Stimulated activated CD8-positive, alpha-beta memory T cell treated with anti-CD3 and anti-CD28 coated beads, Interleukin-15, amount 100 ng/mL, for 24 hours (primary cell): ENCODE measurements at places on chromosomes 11 and 22.

GRCh38 chr11:12433121-12433520 is 55.8 kb downstream of the PARVA start:
- DNase-seq = no peak

GRCh38 chr11:102522312-102523188 is 8.0 kb downstream of the MMP7 start:
- no peak for DNase-seq

- no peak for DNase-seq
Measured at GRCh38 chr11:83042964-83043711, 28.6 kb downstream of the RAB30 start.

DNA sequence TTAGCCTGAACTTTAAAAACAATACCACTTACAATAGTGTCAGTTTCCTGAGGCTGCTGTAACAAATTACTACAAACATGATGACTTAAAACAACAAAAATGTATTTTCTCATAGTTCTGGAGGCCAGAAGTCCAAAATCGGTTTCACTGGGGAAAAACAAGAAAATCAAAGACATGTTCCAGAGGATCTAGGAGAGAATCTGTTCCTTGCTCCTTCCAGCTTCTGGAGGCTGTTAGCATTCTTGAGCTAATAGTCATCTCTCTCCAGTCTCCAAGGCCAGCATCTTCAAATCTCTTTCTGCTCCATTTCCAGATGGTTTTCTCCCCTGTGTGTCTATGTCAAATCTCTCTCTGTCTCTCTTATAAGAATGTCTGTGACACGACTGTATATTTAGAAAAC is 67.6 kb upstream of the TEAD1 start:
- DNase-seq = no peak

- no peak for DNase-seq
Measured at GRCh38 chr22:20805972-20806471, 32.1 kb downstream of the SERPIND1 start.

- DNase-seq = no peak
Measured at GRCh38 chr11:57001674-57002401, 13.1 kb downstream of the OR5AK2 start.

- no peak for DNase-seq
Measured at GRCh38 chr11:116696381-116696941, 76.3 kb downstream of the BUD13 start.

- DNase-seq = no peak
Measured at GRCh38 chr11:90288212-90288821, 65.5 kb upstream of the CHORDC1 start.

DNA sequence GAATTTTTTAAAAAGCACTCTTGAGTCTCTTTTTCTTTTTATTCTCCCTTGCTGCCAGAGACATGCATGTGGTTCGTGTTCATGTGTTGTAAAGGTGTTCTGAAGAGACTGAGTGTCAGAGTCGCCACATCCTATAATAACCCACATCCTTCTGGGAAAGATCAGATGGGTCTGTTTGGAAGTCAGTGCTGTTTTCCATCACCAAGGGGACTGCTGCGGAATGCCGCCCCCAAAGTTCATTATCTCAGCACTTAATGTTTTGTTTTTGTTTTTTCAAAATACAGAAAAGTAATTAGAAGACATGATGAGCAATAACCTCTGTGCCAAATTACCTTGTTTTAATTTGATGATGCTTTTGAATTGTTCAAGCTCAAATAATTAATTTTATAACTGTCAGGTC is 56.9 kb upstream of the EIF3M start:
- DNase-seq = no peak

- no peak for DNase-seq
Measured at GRCh38 chr11:10490398-10491241, 35.6 kb downstream of the AMPD3 start.

GRCh38 chr22:36352803-36353507 is 34.8 kb downstream of the MYH9 start:
- DNase-seq = no peak

DNA sequence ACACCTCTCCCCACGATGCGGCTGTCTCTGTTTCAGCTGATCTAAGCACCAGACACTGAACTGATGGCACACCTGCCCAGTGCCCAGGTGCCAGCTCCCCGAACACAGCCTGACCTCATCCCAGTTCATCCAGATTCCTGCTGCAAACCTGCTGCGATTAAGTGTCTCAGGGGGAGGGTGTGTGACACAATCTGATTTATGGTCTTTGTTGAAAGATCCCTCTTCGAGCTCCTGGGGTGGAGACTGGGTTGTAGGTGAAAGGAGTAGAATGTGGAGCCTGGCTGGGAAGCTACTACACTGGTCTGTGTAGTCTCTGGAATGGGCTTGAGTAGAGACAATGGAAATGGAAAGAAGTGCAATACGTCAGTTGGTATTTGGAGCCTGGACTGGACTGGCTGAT is 390.3 kb downstream of the SHANK2 start:
- no peak for DNase-seq

- DNase-seq = no peak
Measured at GRCh38 chr22:20968281-20968977, 1.4 kb downstream of the AIFM3 start.

DNA sequence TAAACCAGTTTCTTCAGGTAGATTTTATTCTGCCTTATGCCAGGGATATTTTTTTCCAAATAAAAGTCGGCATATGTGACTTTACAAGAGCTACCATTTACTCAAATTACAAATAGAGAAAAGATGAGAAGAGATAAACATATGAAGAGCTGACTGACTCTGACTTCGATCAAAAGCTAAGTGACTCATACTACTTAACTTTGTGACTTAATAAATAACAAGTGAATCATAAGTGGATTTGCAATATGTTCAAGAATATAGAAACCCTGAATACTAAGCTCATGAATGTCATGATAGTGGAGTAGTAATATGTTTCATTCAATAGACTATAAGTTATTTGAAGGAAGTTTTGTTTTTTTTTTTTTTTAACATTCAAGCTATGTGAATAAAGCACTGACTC is 130.5 kb upstream of the ANO3 start:
- no peak for DNase-seq

GRCh38 chr11:124898263-124898680 is 607 bp upstream of the ROBO4 start:
- no peak for DNase-seq

DNA sequence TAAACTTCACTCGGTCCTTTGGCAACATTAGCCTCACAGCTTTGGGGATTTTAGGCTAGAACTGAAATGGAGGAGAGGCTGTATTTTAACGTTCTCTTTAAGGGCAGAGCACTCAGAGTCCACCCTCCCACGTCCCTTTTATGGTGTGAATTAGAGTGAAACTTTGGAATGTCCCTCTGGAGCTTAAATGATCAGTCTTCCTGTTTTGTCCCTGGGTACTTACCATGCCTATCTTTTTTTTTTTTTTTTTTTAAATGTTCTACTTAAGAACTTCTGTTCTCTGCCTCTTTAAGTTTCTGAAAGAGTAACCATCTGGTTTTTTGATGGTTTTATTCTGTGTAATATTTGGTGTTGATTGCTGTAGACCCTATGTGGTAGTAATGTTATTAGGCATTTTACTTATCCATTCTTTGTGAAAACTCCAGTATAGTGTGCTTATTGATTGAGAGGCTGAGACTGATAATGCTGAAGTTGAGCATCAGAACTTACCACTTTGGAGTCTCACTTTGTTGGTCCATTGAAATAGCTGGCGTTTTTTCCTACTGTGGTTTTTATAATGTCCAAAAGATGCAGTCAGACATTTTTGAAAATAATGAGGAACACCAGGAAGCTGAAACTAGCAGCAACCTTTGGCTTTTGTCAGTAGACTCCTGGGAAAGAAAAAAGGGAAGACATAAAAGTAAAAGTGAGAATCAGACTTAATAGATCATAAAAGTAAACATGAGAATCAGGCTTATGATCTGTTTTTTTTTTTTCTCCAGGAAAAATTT is 11.6 kb downstream of the UVRAG start:
- DNase-seq = no peak

DNA sequence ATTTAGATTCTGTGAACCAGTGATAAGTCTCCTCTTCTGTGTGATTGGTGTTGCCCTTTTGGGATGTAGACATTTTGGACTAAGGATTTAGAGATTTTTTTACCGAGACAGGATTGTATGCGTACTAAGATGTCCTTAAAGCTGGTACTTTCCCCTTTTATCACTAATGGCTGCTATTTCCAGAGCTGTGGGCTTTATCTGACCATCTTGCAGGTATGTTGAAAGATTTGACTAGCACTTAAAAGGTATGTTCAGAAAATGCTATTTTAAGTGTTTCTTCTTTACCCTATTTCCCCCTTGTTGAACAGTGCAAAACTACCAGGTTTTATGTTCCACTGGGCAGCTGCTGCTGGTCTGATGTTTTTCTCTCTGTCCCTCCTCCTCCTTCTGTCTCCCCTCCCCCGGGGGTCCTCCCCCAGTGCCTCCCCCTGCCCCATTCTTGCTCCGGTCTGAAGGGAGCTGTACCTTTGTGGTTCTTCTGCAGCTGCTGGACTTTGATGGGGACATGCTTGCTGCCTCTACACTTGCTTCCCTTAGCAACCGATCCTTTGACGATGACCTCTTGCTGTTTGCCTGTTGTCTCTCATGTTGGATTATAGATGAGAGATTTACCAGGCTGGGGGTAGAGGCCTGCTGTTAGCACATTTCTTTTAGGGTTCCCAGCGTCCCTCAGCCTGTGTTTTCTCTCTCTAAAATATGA is 59.6 kb downstream of the ZNRF3 start:
- DNase-seq = no peak

DNA sequence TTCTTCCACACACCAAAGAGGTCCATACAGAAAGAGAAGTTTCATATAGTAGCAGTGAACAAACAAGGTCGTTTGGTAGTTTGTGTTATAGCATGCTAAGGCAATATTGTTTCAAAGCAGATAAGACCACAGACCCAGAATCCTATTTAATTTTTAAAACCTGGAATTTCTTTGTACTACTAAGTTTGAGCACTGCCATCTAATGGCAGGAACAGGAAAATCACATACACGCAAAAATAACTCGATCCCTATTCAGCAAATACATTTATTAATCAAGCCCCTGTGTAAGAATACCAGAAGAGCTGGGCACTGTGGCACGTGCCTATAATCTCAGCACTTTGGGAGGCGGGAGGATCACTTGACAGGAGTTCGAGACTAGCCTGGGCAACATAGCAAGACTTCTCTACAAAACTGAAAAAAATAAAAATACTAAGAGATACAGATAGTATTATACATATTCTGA is 2.9 kb upstream of the BTBD10 start:
- DNase-seq = no peak

GRCh38 chr11:54558407-54558806 is 45.4 kb downstream of the OR4C46 start:
- DNase-seq = no peak

DNA sequence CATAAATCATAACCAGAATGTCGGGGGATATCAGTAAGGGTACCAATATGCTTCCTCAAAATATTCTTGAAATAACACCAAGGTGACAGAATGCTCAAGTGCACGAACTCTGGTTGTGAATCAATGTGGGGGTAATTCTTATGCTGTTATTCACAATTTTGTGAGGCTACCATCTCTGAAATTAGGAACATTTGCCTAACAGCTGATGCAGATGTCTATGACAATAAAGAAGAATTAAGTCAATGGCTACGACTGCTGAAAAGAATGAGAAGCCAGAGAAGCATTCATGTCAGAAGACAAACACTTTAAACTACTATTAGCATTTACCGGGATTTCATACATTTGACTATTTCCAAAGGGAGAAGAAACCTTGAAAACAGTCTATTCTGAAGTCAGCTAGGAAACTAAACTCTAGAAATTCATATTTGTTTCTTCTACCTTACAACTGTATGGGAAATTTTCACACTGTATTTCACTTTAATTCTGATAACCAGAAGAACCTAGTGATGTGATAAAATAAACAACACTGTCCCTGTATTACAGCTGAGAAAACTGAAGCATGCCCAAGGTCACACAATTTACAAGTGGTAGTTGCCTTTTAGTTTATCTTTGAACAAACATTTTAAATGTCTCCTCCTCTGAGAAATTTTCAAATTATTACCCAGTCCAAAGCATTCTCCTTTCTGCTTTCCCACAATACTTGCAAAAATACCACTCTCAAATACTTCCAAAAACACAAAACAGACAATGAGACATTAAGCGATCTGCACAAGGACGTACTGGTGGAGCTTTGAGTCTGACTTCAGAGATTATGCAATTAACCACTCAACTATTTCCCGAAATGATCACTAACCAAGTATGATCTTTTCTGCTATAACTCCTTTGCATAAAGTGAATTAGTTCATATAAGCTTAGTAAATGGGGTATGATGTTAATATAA is 18.0 kb upstream of the ARHGAP32 start:
- no peak for DNase-seq

DNA sequence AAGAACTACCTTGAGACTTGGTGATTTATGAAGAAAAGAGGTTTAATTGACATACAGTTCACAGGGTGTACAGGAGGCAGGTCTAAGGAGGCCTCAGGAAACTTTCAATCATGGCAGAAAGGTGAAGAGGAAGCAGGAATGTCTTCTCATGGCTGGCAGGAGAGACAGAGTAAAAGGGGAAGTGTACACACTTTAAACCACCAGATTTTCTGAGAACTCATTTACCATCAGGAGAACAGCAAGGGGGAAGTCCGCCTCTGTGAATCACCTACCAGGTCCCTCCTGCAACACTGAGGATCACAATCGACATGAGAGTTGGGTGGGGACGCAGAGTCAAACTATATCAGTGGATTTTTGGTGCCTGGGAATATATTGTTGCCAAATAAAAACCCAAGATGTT is 40.3 kb upstream of the OR5D13 start:
- no peak for DNase-seq

DNA sequence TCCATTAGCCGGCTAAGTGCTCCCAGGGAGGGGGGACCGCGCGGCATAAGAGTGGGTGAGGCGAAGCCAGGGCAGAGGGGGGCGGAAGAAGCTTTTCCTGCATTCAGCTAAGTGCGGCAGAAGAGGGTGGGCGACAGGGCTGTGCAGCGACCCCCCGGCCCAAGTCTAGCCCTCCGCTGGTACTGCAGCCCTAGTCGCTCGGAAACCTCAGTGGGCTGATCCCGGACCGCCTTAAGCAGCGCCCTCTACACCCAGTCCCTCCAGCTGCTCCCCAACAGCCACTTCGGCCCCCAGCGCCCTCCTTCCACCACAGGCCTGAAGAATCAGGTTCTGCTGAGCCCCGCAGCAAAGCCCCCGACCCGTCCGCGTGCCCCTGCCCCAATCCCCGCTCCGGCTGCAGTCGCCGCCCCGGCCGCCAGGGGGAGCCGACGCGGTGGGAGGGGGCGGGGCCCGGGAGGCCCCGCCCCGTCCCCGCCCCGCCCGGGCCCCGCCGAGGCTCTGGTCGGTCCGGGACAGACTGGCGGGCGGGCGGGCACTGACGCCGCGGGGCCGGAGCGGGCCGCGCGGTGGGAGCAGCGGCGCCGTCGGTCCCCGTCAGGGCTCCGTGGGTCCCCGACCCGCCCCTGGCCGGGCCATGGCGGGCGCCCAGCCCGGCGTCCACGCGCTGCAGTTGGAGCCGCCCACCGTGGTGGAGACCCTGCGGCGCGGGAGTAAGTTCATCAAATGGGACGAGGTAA is at the start of gene PLCB3:
TSS of gene PLCB3 (plus strand) at position 515 of the 737 bp plus-strand sequence. CDS start at position 635, 120 bp downstream.
- peak; percentile 65 for DNase-seq

DNA sequence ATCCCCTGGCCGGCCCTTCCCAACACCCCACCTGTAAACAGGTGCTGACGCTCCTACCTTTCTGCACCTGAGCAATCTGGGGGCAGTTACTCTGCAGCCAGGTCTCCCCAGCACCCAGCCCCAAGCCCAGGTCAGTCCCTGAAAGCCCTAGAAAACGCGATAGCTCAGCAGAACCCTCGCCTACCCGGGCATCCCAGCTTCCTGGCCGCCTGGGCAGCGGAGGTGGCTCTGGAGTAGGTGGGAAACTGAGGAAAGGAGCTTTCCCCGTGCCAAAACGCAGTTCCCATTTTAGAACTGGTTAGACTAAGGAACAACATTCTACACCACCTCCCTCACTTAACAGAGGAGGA is 445 bp downstream of the SYTL2 start:
- no peak for DNase-seq

GRCh38 chr11:7548659-7549274 is 35.0 kb downstream of the PPFIBP2 start:
- no peak for DNase-seq
